ENCODE measurements at places on chromosomes 7 and 10. TPM values are rescaled to one million over a fixed set of nuclear protein-coding genes. Genes with fewer than 3 reads are reported as not detected.

The IRF5 gene
- total RNA-seq, result 12.5 TPM

The NPC1L1 gene
- total RNA-seq, result 0.11 TPM

The HECTD2 gene
- 2.7 TPM for total RNA-seq

The SFTPD gene
- total RNA-seq, result 0.26 TPM

The PPP1R9A gene
- 3.8 TPM for total RNA-seq

The HDAC9 gene
- total RNA-seq, result 0.27 TPM

The NPTX2 gene
- 0.13 TPM for total RNA-seq

The HMX2 gene
- total RNA-seq, result not detected

The PPP1R3C gene
- total RNA-seq, result 16.0 TPM

The ADAP1 gene
- total RNA-seq, result 4.1 TPM

The TAS2R4 gene
- not detected for total RNA-seq

The MAT1A gene
- 0.03 TPM for total RNA-seq

The CFAP70 gene
- total RNA-seq, result 0.10 TPM

The AKR1C8 gene
- 0.16 TPM for total RNA-seq

The CPEB3 gene
- 0.44 TPM for total RNA-seq

The LIPA gene
- 51.3 TPM for total RNA-seq

The TSC22D4 gene
- total RNA-seq, result 40.3 TPM

The MKI67 gene
- 58.9 TPM for total RNA-seq

The PDZD7 gene
- 0.67 TPM for total RNA-seq

The FGL2 gene
- not detected for total RNA-seq

The MUC3A gene
- 18.5 TPM for total RNA-seq

The GNAT3 gene
- total RNA-seq, result not detected

The IFIT1B gene
- total RNA-seq, result not detected

The POLR2J2 gene
- total RNA-seq, result 0.28 TPM

The ZNF425 gene
- total RNA-seq, result 1.7 TPM

The PCLO gene
- 0.88 TPM for total RNA-seq

The POMZP3 gene
- total RNA-seq, result 24.6 TPM

The C10orf67 gene
- 0.17 TPM for total RNA-seq

The ACTL6B gene
- not detected for total RNA-seq

The AGMO gene
- total RNA-seq, result 0.35 TPM

The AZGP1 gene
- total RNA-seq, result not detected

The LRRC17 gene
- not detected for total RNA-seq

The CPED1 gene
- total RNA-seq, result not detected

The MORN4 gene
- total RNA-seq, result 6.7 TPM

The FZD8 gene
- total RNA-seq, result 5.0 TPM

The NPM3 gene
- total RNA-seq, result 120 TPM

The GJD4 gene
- not detected for total RNA-seq

The SPDYE6 gene
- not detected for total RNA-seq

The CCDC172 gene
- total RNA-seq, result not detected

The MICALL2 gene
- 28.1 TPM for total RNA-seq

The GNG11 gene
- 40.0 TPM for total RNA-seq

The CDH23 gene
- total RNA-seq, result 3.4 TPM

The ST7 gene
- 21.0 TPM for total RNA-seq

The CALCR gene
- not detected for total RNA-seq

The MRLN gene
- total RNA-seq, result not detected

The PRF1 gene
- not detected for total RNA-seq

The FGF8 gene
- not detected for total RNA-seq

The NOS3 gene
- total RNA-seq, result 0.63 TPM

The MEIG1 gene
- 0.55 TPM for total RNA-seq

Data from A549 treated with GW870086 at 1 μM for 4 hours (cell line).